ENCODE measurements at places on chromosomes 16 and 17.

DNA sequence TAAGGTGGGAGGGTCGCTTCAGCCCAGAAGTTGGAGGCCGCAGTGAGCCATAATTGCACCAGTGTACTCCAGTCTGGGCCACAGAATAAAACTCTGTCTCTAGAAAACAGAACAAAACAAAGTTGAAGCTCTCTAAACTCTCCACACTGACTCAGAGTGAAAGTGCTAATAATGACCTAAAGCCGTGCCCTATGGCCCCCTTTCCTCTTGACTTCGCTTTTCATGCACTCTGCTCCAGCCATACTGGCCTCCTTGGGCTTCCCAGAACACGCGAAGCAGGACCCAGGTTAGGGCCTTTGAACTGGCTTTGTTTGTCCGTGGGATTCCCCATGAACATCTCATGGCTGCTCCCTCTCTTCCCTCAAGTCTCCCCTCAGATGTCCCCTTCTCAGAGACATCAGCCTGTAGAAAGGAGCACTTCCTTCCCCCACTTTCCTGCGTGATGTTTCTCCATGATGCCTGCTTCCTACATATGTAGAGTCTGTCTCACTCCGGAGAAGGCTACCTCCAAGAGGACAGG lies 18.6 kb upstream of the SPN start:
- no peak for DNase-seq

GRCh38 chr16:3187798-3188674 lies at the start of gene OR1F1:
TSS of gene OR1F1 (plus strand) at chr16:3188204.
- DNase-seq = no peak

DNA sequence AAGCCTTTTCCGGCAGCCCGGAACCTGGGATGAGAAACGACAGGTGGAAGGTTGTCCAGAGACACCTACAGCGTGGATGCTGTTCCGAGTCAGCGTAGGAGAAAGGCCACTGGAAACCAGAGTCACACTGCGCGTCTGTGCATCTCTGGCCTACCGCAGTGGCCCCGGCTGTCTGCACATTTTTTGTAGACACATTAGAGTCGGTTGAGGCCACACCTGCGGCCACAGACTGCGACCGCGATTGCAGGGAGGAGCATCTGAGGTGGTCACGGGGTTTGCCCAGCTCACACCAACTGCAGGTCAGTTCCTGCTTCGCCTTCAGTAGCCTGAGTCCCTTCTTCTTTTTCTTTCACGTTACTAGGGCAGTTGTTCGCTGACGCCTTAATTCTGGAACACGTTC lies 52.4 kb downstream of the WDR45B start:
- no peak for DNase-seq

DNA sequence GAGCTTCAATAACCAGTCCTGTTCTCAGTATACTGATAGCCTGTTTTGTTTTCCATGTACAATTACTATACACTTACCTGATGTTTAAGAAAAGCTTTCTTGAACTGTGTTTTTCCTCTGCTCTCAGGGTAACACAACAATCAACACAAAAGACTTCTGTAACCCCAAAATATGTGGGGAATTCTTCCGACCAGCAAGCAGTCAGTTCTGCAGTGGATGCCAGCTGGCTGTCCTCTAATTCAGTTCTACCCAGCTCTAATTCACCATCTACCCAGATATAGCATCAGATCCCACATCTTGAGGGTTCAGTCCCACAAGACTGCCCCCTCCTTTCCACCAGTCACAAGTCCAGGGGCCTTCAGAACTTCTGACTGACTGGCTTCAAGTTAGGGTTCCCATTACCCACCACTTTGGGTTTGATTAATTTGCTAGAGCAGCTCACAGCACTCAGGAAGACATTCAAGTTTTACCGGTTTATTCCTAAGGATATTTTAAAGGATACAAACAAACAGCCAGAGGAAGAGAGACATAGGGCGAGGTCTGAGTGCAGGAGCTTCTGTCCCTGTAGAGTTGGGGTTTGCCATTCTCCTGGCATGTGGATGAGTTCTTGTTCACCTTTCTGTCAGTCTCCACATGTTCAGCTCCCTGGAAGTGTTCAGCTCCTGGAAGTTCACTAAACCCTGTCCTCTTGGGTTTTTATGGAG lies 178.2 kb downstream of the CHD9 start:
- DNase-seq = no peak

GRCh38 chr17:74130276-74130675 lies 73.2 kb upstream of the RPL38 start:
- no peak for DNase-seq

DNA sequence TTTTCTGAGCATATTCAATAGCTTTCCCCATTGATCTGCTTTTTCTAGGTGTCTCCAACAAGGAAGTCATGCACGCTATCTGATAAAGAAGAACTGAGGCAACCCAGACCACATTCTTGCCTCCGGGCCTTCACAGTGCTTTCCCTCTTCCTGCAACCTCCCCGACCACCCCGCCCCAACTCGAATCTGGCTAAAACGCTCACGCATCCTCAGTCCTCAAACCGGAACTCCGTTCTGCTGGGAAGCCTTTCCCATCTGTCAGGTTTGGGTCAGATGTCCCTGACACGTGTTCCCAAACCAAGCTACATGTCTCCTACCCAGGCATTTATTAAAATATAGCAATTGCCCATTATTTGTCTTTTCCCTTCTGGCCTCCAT lies 112.7 kb downstream of the VPS53 start:
- DNase-seq = no peak

- DNase-seq = no peak
Observed at GRCh38 chr16:50538411-50539052, 9.7 kb upstream of the NKD1 start.

DNA sequence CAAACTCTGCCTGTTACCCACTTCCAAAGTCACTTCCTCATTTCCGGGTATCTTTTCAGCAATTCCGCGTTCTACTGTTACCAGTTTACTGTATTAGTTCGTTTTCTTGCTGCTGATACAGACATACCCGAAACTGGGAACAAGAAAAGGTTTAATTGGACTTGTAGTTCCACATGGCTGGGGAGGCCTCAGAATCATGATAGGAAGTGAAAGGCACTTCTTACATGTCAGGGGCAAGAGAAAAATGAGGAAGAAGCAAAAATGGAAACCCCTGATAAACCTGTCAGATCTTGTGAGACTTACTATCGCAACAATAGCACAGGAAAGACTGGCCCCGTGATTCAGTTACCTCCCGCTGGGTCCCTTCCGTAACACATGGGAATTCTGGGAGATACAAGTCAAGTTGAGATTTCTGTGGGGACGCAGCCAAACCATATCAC lies 30.9 kb downstream of the PAFAH1B1 start:
- no peak for DNase-seq

All from dorsolateral prefrontal cortex (tissue), 122 donors.